ENCODE measurements at places on chromosomes 1 and 21. TPM values are rescaled to one million over a fixed set of nuclear protein-coding genes. Genes with fewer than 3 reads are reported as not detected.

DNA sequence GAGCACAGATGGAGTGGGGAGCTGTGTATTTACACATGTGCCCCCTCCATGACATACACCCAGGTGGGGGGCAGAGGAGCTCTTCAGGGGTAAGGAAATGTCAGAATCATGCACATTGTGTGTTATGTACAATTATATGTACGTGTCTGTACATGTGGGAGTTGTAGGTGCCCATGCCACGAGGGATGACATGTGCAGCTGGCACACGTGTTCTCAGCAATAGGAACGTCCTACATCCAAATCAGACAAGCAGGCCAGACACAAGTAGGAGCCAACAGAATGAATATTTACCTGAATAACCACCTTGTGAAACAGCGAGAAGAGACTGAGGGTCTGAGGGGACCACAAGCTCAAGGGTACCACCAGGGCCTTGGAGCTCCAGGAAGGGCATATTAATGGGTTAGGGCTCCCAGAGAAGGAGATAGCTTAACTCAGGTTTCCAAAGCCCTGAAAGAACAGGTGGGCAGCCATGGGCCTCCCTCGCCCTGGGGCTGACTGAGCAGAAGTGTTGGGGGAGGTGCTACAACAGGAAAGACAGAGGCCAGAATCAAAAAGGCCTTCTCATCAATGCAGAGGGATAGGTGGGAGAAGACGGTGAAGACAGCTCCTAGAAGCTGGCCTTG lies 3.2 kb downstream of the COL16A1 start:
- H3K27me3 ChIP-seq, result peaks cover 21% of the 10 kb centered on the region
- H3K27ac ChIP-seq, result peak overlapping the region; percentile 64
- no peak for DNase-seq
- H3K4me3 ChIP-seq, result no peak overlapping the region
- H3K36me3 ChIP-seq, result no peaks in the 10 kb centered on the region

SPATA1 gene
- 2.2 TPM for total RNA-seq

VAV3 gene
- total RNA-seq, result 3.8 TPM

DNA sequence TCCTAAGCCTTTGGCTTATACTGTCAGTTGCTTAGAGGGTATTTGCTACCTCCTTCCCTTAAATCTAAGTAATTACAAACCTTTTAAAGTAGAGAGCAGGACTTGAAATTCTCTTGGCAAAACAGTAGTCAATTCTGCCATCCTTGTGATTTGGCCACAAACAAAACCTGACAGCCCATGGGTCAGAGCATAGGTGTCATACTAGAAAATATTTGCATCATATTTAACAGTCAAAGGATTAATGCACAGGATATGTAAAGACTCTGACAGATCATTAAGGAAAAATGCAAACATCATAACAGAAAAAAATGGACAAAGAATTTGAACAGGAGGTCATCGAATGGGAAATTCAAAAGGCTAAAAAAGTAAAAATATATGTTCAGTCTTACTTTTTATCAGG lies 50.5 kb downstream of the ZFYVE9 start:
- H3K36me3 ChIP-seq, result peaks cover 3% of the 10 kb centered on the region
- DNase-seq, result no peak
- no peaks in the 10 kb centered on the region for H3K4me1 ChIP-seq

PTGFR gene
- not detected for total RNA-seq

ITLN1 gene
- not detected for total RNA-seq

- no peak for DNase-seq
- no peaks in the 10 kb centered on the region for H3K27me3 ChIP-seq
These were observed 45.6 kb downstream of the ENAH start for GRCh38 chr1:225607355-225607754.
